ENCODE measurements at places on chromosomes 7 and 10. TPM values are rescaled to one million over a fixed set of nuclear protein-coding genes. Genes with fewer than 3 reads are reported as not detected.

LIPM gene
- total RNA-seq = not detected

ITGA8 gene
- total RNA-seq = not detected

ATP6V0A4 gene
- not detected for total RNA-seq

MARCHF5 gene
- 19.5 TPM for total RNA-seq

CCDC136 gene
- total RNA-seq = 4.6 TPM

TRIM8 gene
- 160 TPM for total RNA-seq

FXYD4 gene
- total RNA-seq = not detected

FAM221A gene
- total RNA-seq = 1.4 TPM

UNCX gene
- total RNA-seq = not detected

SPDYE2B gene
- total RNA-seq = not detected

CAMK2B gene
- total RNA-seq = 0.26 TPM

NPY4R2 gene
- not detected for total RNA-seq

COL28A1 gene
- 0.52 TPM for total RNA-seq

RHBDD2 gene
- 23.3 TPM for total RNA-seq

RHEB gene
- 102 TPM for total RNA-seq

CTBP2 gene
- 49.1 TPM for total RNA-seq

GRID2IP gene
- total RNA-seq = 0.11 TPM

VIPR2 gene
- under 0.01 TPM for total RNA-seq

NKX6-2 gene
- not detected for total RNA-seq

NOBOX gene
- total RNA-seq = not detected

HDAC9 gene
- total RNA-seq = 29.8 TPM

GNGT1 gene
- total RNA-seq = not detected

CPED1 gene
- 41.6 TPM for total RNA-seq

Measured in articular chondrocyte of knee joint (primary cell).